HTR-8/SVneo (cell line): ENCODE measurements at places on chromosomes 12 and 14.

- peak; percentile 7 for DNase-seq
Observed at GRCh38 chr12:18690653-18691052, 47.2 kb downstream of the PLCZ1 start.

GRCh38 chr14:100403105-100403504, 80.0 kb downstream of the SLC25A47 start:
- no peak for DNase-seq

DNA sequence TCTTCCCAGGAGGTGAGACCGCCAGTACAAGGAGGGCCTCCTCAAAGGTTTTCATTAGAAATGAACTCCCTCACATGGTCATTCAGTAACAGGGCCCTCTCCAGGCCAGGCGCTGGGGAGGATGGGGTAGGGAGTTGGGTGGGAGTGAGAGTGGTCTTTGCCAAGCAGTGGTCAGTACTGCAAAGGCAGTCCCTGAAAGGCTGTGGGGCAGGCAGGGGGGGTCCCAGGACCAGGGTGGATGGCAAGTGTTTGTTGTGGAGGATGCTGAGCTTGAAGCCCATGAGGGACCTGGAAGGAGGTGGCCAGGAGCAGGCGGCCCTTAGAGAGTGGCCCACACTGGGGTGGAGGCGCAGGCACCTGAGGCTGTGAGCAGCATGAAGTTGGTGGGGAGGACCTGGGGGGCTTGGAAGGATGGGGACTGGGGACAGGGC, 26.1 kb downstream of the CEP170B start:
- DNase-seq, result no peak

- no peak for DNase-seq
Observed at GRCh38 chr12:72406111-72406510, 133.9 kb downstream of the TRHDE start.

DNA sequence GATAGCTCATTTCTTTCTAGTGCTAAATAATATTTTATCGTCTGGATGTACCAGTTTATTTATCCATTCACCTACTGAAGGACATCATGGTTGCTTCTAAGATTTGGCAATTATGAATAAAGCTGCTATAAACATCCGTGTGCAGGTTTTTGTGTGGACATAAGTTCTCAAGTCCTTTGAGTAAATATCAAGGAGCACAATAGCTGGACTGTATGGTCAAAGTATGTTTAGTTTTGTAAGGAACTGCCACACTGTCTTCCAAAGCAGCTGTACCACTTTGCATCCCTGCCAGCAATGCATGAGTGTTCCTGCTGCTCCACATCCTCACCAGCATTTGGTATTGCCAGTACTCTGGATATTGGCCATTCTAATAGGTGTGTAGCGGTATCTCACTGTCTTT, 447.4 kb downstream of the MED13L start:
- DNase-seq, result no peak

DNA sequence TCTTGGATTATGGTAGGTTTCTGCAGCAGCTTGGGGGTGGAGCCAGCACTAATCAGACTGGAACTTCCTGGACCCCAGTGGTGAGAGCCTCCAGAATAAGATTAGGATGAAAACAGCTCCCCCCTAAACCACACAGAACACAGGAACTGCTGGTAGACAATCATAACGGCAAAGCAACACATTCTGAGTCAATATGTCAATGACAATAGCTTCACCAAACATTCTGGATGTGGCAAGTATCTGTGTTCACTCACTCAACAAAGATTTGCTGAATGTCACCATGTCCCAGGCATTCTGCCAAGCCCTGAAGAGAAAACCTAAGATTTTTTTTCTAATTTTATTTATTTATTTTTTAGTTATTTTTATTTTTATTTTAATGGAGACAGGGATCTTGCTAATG, 65.2 kb downstream of the LRRC74A start:
- DNase-seq, result no peak

DNA sequence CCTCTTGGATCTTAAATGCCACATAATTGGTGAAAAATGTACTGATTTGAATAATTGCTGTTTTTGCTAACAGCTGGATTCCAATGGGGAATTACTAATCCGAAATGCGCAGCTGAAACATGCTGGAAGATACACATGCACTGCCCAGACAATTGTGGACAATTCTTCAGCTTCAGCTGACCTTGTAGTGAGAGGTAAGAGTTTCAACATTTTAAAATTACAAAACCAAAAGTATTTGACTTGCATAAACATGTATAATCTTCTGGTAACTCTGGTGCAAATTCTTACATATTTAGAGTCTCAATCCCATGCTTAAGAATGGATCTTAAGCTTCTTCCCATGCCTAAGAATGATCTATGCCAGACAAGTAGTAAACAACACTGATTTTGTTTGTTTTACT, 229.1 kb upstream of the PDZRN4 start:
- DNase-seq, result no peak

DNA sequence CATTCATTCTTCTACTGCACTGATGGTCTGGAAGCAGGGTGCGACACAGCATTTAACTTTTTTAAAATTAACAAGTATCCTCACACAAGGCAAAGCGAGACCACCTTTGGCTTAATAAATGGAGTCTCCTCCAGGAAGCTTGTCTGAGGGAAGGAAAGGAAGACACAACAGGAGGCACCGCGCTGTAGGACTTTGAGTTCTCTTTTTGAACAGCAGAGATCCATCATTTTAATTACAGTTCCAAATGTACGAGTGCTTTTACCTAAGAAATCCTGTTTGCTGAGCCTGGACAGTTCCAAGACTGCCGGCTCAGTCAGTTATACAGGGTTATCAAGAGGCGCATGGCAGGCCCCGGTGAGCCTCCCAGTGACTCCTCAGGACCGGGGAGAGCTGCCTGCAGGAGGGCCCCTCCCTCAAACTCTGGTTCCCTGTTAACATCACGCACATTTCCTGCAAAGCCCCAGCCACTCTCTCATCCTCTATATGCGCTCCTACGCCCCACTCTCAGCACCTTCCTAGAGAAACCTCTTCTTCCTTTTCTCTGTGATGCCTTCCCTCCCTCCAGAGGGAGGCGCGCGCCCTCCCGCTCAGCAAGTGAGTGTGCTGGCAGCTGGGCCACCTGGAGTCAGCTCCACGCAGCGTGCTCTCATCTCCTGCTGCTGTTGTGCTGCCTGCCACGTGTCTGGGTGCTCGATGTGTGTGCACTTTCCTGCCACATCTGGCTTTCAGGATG, 46.1 kb downstream of the STX2 start:
- DNase-seq, result no peak

DNA sequence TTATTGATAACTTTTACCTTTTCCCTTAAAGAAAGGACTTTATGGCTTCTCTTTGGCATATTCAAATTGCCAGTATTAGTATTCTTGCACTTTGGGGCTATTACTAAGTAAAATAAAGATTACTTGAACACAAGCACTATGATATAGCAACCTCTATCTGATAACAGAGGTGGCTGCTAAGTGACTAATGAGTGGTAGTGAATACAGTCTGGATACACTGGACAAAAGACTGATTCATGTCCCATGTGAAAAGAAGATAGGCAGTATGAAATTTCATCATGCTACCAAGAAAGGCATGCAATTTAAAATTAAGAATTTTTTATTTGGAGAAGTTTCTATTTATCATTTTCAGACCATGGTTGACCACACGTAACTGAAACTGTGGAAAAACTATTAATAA, 399.9 kb downstream of the FSCB start:
- DNase-seq, result no peak

DNA sequence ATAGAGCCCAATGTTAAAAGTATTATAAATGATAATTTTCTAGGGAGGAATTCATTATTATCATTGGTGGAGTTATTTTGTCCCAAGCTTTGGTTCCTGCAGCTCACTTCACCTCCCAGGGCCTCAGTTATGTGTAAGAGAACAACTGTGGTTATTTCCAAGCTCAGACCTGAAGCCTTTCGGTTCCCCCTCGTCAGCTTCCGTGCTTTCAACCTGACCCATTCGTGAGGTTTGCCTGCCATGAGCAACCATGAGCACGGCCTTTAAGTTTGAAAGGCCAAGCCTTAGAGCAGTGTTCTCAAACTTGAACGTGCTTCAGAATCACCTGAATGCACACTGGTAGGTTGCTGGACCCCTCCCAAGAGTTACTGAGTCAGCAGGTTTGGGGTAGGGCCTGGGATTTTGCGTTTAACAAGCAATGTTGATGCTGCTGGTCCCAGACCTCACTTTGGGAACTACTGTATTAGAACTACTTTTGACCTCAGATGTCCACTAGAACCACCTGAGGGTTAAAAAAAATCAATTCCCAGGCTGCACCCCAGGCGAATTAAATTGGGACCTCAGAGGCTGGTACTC, 133.0 kb upstream of the PRMT8 start:
- no peak for DNase-seq

- no peak for DNase-seq
Observed at GRCh38 chr12:7242176-7243101, 53.0 kb downstream of the PEX5 start.

DNA sequence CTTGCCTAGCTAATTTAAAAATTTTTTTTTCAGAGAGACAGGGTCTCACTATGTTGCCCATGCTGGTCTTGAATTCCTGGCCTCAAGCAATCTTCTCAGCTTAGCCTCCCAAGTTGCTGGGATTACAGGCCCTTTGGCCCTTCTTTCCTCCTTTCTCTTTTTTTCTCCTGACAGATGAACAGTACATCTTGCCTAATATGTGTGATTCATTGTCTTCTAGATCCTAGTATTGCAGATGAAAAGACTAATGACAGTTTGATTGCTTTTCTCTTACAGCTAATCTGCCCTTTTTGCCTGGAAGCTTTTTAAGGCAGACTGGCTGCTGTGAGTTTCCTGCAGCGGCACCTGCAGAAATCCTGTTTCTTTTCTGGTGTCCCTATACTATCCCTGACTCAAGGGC, 12.0 kb downstream of the DEPDC4 start:
- no peak for DNase-seq

DNA sequence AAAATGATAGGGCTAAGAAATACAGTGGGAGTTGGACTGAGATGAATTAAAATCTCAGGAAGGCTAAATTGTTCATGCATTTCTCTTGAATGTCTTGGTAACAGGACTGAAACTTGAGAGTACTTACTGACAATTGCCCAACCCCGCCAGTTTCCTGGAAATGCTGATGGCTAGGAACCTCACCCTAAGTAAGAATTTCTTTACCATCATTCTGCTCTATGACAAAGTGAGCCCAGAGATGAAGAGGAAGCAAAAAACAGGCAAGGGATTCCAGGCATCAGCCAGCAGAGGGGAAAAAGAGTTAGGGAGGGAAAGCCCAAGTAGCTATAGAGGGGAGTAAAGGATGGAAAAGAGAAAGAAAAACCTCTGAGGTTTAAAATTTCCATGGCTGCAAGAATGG, 397.7 kb downstream of the MDGA2 start:
- no peak for DNase-seq

GRCh38 chr12:96513681-96514080, 24.3 kb downstream of the CFAP54 start:
- DNase-seq, result no peak

DNA sequence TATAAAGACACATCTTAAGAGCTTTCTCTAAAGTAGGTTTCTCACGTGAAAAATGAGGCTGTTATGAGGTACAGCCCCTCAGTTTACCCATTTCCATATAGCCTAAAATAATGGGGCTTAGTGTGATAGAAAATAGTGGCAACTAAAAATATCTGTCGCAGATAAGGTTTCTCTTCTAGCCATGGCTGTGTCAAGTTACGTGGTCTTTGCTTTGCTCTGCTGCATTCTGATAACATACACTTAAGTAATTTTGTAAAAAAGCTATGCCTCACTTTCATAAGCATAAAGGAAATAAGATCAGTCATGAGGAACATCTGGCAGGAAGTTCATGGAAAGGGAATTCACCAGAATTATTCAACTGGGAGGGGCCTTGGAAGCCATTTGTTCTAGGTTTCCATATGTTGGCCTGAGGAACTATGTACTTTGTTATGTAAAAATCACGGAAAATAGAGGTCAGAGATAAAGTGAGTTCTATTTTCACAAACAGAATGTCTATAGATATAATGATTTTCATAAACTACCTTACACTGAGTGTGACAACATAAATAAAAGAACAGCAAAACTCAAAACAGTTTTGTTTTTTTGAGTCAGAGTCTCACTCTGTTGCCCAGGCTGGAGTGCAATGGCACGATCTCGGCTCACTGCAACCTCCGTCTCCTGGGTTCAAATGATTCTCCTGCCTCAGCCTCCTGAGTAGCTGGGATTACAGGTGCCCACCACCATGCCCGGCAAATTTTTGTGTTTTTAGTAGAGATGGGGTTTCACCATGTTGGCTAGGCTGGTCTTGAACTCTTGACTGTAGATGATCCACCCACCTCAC, 195.6 kb upstream of the KRR1 start:
- DNase-seq, result no peak

DNA sequence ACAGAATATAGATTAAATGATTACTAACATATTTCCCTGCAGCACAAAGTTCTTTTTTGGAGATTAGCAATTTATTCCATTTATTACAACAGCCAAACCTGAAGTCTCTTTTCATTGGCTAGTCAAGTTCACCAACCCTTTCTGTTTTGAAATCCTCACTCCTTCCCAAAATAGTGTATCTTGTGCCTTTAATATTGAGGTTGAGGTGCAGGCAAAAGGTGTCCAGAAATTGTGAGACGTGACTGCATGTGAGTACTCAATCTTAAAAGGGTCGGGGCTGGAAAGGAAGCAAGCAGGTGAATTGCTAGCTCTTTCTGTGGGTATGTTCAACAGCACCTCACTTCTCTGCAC, 11.1 kb upstream of the FOXN3 start:
- DNase-seq, result no peak

- no peak for DNase-seq
Observed at GRCh38 chr12:89129167-89129870, 223.0 kb downstream of the DUSP6 start.

DNA sequence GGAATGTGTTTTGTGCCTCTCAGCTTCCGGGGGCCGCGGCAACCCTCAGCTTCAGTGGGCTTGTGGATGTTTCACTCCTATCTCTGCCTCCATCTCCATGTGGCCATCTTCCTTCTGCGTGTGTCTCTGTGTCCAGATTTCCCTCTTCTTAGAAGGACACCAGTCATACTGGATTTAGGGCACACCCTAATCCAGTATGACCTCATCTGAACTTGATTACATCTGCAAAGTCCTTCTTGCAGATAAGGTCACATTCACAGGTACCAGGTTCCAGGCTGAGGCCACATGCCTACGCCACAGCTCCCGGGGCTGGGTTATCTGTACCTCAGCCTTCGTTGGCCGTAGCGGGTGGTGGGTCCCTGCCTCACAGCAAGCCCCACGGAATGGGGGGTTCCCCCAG, 68.9 kb downstream of the ZNF664 start:
- DNase-seq, result no peak

DNA sequence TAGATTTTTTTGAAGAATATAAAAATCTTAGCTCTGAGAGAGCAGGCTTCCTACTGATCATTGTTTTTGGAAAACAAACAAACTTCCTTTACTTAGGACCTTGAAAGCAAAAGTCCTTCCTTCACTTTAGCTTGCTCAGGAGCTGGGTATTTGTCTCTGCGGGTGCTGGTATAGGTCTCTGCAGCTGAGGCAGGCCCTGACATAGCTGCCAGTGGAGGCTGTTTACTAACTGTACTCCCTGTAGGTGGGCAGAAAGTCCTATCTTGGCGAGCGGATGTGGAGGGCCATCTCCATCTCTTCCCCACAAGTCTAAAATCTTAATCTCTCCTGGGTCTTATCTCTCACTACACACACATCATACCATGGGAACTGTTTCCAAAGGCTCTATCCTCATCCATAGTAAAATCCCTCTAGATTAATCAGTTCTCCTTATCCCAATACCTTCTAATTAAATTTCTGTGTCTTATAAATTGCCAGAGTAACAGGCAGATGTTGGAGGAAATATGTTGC, 4.1 kb upstream of the MIA2 start:
- no peak for DNase-seq

GRCh38 chr14:67522270-67522669, 10.8 kb upstream of the PLEKHH1 start:
- no peak for DNase-seq
